Epithelial cell of esophagus (primary cell): ENCODE measurements at places on chromosomes 13 and 19.

DNA sequence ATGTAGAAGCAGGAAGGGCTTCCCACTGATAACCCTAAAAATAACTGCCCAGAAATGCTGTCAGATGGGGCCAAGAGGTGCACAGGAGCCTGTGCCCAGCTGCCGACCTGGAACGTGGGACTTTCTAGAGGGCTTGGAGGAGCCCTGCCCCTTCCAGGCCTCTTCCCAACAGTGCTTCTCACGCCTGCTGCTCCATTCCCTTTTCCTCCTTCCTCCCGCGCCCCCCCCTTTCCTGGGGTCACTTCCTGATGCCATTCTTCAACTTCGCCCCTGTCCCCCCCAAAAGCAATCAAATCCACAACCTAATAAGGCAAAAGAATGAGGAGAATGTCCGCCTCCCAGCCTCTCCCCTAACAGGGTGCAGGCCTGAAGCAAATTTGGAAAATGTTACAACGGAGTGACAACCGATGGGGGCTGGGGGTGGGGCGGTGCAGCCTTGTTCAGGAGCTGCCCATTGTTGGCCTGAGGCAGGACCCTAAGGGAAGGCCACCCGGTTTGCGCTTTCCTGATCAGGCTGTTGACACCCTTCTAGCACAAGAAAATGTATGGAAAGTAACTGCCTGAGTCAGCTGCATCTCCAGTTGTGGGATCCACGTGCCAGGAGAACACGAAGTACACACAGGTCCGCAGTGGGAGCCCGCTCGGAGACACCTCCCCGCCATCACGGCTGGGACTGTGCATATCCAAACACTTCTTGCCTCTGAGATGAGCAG, 18.7 kb downstream of the ACTN4 start:
- DNase-seq, result no peak

GRCh38 chr19:45403781-45404556, 900 bp downstream of the PPP1R13L start:
- DNase-seq, result peak; percentile 79

DNA sequence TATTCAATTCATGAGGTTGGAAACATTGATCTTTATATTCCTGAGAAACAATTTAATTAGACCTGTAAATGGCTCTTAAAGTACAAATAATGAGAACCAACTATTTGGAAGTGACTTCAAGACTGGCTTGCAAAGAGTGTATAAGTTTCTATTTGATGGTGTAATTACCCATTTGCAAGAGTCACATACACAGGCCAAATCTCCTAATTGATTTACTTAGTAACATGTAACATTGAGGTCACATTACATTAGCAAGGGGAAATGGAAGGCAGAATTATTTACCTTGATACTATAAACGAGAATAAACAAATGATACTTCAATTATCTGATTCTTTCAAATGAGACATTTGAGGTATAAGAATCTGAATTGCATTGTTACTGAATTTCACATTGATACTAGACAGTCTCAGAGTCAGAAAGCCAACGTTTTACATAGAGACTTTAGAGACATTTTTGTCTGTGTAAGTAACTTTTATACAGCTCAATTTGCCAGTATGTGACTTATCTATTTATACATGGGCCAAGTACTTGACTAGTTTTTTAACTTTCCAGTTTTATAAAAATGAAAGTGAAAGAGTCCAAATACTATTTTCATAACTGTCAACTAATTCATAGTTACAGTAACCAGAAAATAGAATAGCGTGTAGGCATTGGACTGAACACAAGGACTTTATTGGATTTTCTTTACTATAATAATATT, 95.6 kb upstream of the RFC3 start:
- no peak for DNase-seq

DNA sequence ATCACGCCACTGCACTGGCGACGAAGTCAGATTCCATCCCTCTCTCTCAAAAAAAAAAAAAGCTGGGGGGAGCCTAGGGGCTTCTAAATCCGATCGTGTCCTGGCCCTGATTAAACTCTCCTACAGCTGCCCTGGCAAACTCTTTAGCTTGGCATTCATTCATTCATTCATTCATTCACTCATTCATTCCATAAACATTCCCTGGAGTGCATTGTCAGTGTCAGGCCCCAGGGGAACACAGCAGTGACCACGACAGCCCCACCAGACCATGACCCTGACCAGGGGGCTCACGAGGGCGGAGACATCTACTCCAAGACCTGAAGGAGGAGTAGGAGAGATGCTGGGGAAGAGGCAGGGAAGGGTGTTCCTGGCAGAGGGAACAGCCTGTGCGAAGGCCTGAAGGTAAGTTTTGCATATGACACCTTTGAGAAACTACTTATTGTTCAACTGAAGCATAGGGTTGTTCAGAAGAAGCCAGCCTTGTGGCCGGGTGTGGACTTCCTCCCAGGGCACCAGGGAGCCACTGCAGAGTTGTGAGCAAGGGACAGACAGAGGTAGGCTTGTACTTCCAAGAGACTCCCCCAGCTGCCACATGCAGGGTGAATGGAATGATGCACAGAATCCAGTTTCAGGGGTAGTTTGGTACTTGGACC, 24.5 kb downstream of the CEACAM16 start:
- no peak for DNase-seq

DNA sequence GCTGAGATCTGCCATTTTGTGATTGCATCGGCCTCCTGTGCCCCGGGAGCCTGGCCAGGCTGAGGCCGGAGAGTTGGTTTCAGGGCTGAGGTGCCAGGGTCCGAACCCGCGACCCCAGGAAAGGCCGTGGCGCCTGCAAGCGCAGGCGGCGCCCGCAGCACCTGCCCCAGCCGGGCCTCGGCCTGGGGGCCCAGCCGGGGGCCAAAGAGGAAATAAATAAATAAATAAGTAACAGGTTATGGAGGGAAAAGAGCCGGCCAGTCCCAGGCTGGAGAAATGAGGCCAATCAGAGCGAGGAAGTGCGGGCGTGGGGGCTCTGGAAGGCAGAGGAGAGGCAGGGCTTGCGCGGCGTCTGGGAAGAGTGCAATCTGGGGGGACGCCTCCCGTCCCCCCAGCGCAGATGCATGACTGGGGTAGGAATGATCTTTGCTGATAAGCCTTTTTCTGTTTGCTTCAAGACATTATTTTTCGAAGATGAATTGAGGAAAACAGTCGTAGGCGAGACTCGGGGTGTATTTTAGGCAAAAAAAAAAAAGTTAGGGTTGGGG, 145.6 kb upstream of the ZNF536 start:
- DNase-seq, result no peak
